ENCODE measurements at places on chromosomes 13 and 19.

GRCh38 chr19:43362745-43363144 is 9.3 kb downstream of the CD177 start:
- no peak for DNase-seq

GRCh38 chr13:113044391-113045114 is 61.0 kb upstream of the F7 start:
- DNase-seq, result no peak

DNA sequence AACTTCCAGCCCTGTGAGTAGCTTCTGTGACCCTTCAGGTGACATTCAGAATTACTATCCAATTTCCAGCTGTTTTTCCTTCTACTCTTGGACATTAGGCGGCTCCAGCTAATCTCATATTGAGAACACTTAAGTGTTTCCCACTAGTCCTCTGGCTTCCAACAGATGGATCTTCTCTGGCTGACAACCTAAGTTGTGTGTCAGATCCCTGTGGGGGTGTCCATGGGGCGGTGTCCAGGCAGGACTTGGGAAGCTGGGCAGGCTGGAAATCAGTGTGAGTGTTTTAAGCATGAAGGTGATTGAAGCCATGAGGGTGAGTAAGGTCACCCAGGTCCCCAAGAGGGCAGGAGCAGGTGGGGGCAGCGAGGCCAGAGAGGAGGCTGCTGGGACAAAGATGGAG is 10.1 kb downstream of the CNOT3 start:
- no peak for DNase-seq

DNA sequence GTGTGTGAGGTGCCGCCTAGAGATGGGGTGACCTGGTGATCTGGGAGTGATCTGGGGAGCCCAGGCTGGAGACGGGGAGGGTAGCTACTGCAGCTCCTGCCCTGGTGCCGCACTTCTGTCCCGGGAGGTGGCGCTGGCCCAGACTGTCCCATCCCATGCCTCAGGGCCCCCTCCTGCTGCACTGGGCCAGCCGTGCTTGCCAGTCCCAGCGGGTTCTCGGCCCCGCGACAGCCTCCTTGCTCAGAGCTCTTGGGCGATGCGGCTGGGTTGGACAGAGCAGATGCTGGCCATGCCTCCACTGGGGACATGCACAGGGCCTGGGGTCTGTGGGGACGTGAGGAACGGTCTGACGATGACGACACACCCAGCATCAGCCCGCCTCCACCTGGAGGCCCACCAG is 2.5 kb downstream of the RAX2 start:
- no peak for DNase-seq

DNA sequence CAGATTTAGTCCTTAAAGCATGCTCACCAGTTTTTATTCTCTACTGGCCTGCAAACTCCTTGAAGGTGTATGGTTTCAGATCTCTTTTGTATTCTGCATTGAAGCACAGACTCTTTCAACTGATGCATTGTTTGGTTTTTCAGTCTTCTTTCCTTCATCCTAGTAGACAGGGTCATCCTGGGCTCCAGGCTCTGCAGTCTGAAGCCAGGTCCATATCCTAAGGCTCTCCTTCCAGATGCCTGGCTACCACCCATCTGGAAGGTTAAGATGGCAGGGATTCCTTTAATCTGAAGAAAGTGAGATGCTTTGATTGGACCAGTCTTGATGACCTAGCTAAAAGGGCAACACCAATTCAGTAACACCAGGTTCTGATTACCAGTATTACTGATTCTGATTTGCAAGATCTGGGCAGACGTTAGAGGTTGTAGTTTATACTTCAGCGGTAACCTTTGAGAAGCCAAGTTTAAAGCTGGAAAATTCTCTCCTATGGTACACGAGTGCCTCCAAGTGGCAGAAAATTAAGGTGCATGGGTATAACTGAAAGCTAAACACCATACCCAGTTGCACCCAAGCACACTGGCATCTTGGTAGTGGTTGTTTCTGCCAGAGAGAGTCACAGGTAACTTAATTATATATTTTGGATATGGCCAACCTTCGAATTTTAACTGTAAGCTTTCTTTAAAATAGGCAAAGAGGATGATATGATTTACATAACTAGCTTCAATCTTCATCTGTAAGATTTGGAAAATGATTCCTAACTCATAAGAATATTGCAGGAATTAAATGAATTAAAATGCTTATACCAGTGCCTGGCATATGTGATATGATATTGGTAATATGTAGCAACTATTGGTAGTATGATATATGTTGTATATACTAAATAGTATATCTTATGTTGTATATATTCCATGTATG is 1651.9 kb upstream of the MIR17HG start:
- DNase-seq, result no peak

DNA sequence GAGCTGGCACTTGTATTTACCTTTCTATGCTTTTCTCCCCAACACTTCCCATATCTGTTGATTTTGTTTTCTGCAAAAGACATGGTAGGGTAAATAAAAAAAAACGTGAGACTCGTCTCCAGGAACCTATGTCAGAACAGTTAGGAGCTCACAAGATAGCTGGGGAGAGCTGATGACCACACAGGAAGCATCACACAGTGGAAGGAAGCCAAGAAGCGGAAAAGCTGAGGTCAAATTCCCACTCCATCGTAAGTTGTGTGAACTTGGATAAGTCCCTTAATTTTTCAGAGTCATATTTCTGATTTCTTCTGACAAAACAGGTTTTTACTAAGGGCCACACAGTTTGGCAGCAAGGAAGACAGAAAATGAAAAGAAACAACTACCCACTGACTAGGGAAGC is 199.6 kb downstream of the KLF5 start:
- no peak for DNase-seq

- peak; percentile 96 for DNase-seq
Observed at GRCh38 chr19:58513694-58514563, 2.1 kb upstream of the SLC27A5 start.

DNA sequence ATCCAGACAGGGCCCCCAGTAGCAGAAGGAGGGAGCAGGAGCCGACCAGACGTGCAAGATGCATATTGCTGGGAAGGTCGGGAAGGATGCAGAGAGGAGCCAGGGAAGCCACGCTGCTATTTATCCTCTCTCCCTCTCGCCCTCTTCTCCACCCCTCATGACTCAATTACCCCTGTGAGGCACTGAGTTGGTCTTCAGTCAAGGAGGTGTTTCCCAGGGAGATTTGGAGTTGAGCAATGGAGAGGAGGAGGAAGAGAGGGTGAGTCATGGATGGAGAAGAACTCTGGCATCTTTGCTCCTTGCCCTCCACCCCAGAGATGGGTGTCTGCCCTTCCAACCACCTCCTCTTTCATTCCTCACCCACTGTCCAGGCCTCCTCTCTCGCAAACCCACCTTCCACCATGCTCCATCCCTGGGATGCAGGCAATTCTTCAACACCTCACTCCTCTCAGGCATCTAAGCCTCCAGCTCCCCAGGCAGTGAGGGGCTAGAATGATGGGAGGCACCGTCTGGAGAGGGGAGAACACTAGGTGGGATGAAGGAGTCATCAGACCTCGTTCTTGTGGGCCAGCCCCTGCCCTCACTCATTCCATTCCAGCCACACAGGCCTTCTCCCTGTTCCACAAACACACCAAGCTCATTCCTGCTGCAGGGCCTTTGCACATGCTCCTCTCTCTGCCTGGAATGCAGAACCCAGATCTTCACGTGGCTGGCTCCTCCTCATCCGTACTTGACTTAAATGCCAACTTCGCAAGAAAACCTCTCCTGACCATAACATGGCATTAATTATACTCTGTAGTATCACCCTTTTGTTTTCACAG is at the start of gene SBSN:
TSS of gene SBSN (minus strand) at position 94 of the 821 bp plus-strand sequence. CDS start at position 64, 30 bp downstream.
- no peak for DNase-seq

- no peak for DNase-seq
Observed at GRCh38 chr13:73321043-73321442, 262.2 kb downstream of the KLF5 start.

DNA sequence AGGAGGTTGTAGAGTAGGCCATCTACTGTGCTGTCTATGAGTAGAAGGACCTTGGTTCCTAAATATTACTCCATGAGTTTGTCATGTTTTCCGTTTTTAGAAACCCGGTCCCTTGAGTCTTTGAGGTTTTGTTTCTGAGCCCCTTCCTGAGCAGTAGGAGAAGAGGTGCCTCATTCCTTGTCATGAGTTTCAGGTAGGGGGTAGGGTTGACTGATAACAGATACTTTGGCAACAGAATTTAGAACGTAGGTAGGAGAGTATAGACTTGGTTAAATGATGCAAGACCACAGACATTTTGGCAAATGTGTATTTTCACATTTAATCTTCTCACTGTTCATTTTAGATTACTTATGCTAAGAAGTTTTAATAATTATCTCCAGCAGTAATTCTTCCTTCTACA is 24.6 kb downstream of the LMO7 start:
- no peak for DNase-seq

DNA sequence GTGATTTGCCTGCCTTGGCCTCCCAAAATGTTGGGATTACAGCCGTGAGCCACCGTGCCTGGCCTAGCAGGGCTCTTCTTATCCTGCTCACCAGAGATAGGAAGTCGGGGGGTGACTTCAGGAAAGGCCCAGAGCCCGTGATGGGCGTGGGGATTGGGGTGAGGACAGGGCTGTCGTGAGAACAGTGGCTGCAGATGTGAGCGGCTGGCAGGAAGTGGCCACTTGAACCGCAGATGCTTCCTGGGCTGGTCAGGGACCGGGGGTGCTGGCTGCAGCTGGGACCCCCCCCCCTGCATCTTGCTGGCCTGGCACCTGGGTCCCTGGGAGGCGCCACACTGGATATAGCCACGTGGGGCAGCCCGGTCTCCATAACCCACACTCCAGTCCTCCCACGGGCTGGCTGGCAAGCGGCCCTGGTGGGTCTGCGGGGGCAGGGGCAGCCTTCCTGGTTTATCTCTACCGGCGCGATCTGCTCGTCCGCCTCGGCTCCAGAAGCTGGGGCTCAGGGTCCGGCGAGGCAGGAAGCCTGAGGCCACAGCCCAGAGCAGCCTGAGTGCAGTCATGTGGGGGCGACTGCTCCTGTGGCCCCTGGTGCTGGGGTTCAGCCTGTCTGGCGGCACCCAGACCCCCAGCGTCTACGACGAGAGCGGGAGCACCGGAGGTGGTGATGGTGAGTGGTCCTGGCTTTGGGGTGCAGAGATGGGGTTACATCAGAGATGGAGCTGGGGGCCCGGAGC is at the start of gene F2RL3:
TSS of gene F2RL3 (plus strand) at position 371 of the 737 bp plus-strand sequence. CDS start at position 562, 191 bp downstream.
- DNase-seq, result no peak

GRCh38 chr13:33004511-33004910 is 11.7 kb upstream of the KL start:
- no peak for DNase-seq

DNA sequence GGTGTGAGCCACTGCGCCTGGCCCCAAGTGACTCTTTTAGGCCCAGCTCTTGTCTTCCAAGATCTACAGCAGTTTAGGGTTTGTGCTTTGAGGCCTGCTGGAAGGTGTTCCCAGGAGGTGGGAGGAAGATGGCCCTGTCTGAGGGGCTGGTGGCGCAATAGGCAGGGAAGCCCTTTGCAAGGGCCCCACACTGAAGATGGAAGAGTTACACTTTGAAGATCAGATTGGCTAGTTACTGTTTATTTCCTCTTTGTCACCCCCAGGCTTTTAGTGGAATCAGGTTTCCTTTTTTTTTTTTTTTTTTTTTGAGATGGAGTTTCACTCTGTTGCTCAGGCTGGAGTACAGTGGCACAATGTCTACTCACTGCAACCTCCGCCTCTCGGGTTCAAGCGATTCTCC is 1.9 kb upstream of the RABAC1 start:
- no peak for DNase-seq

- no peak for DNase-seq
Observed at GRCh38 chr13:44433863-44434765, 60.5 kb downstream of the SERP2 start.

DNA sequence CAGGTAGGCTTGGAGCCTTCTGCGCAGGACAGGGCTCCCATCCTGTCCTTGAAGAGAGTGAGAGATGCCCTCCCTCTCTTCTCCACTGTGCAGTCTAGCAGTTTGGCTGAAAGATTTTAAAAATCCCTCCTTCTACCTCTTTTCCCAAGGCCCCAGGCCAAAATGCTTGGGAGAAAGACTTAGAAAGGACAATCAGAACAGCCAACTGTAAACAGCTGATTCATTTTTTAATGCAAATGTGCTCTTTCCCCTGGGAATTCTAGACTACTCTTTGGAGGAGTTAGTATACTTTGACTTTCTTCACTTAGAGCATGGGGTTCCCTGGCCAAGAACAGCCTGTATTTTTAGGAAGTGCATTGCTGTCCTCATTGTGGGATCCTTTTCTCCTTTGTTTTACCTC is 398.9 kb downstream of the GPC6 start:
- DNase-seq, result no peak

- no peak for DNase-seq
Observed at GRCh38 chr19:12656899-12657571, 9.5 kb downstream of the MAN2B1 start.

- DNase-seq, result no peak
Observed at GRCh38 chr13:111178402-111178801, 63.3 kb downstream of the ARHGEF7 start.

DNA sequence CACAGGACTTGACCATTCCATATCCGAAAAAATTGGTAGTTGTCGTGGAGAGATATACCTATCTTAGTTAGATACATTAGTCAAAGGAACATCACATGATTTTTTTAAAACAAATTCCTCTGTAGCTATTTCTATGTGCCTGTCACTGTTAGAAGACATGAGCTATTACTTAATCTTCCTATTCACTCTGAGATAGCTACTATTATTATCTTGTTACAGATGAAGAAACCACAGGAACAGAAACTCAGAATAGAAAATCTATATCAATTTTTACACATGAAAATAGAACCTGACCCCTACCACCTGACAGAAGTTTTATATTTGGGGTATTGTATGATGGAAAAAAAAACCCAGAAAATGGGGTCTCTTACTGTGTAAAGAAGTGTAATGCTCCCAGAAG is 68.9 kb upstream of the TDRD3 start:
- DNase-seq, result no peak

- no peak for DNase-seq
Observed at GRCh38 chr13:47841151-47841550, 159.9 kb downstream of the SUCLA2 start.

- no peak for DNase-seq
Observed at GRCh38 chr13:93473441-93474270, 247.0 kb downstream of the GPC6 start.

GRCh38 chr19:15393963-15394362 is 14.4 kb upstream of the AKAP8 start:
- DNase-seq, result no peak

DNA sequence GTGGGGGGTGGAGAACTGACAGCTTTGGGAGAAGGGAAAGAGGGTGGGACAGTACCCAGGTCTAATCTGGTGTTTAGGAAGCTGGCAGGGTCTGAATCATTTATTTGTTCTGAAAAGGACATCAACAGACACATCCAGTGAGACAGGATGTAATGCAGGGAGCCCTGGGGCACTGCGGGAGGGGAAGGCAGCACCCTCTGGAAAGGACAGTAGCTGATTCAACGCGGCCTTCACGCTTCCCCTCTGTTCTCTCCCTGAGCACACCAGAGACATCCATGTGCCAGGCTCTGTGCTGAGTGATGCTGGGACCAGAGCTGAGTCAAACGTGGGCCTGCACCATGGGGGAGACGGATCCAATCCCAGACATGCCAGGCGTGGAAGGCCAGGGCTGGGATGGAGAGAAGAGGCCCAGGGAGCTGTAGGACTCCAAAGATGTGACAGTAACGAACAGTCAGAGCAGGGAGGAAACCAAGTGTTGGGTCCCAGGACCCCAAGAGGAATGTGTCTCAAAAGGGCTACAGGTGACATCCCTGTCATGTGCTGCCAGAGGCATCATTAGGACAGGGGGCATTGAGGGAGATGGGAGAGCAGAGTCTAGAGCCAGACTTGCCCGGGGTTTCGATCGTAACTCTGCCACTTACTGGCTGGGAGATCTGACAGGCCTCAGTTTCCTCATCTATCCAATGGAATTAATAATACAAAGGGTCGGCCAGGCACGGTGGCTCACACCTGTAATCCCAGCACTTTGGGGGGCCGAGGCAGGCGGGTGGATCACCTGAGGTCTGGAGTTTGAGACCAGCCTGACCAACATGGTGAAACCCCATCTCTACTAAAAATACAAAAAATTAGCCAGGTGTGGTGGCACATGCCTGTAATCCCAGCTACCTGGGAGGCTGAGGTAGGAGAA is 1.7 kb downstream of the ETFB start:
- DNase-seq, result no peak
